Caki2 (cell line): ENCODE measurements at places on chromosomes 1 and 21. TPM values are rescaled to one million over a fixed set of nuclear protein-coding genes. Genes with fewer than 3 reads are reported as not detected.
A peak's percentile ranks its signal among the peaks of the same experiment; 100 is the strongest.

Gene NBL1
- total RNA-seq, result 135 and 160 TPM in 2 replicates

Gene CELA3A
- not detected in 2 replicates for total RNA-seq

Gene LRRC39
- 0.12 TPM in 1 of 2 replicates, not detected in the other for total RNA-seq

Gene GPR37L1
- total RNA-seq, result not detected in 2 replicates

Gene TMEM52
- total RNA-seq, result not detected in 2 replicates

GRCh38 chr1:229554886-229555621, 3.5 kb downstream of the ABCB10 start:
- DNase-seq, result no peak

DNA sequence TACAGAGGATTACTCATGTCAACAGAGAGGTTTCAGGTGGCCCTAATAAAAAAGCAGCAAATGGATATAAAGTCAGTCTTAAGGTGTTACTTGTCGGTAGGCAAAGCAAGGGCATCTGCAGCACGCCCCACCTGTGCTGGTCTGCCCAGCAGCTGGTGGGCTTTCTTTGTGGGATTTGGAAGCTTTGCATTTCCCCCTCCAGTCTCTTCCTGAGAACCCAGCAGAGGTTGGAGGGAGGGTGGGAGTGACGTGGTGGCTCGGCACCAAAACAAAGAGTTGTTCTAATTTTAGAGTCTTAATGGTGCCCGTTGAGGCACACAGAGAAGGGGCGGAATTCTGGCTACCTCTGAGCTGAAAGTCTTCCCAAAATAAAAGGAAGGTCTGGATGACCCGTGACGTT, 4.8 kb upstream of the PCBP3 start:
- no peak for DNase-seq

GRCh38 chr1:114353262-114353661, 157.7 kb downstream of the TRIM33 start:
- DNase-seq, result no peak

DNA sequence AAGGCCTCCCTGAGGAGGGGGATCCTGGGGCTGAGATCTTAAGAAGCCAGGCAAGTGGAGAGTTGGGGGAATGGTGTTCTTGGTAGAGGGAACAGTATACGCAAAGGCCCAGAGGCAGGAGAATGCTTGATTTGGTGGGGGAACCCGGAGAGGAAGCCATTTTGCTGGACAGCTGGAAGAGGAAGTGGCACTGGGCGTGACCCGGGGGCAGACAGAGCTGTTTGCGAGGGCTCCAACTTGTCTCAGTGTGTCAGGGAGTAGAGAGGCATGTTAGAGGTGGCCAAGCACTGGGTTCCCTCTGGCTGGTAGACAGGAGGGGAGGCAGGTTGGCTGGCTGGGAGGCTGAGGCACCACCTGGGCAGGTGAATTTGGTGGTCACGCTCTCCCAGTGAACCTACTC, 96.3 kb upstream of the ACTL8 start:
- DNase-seq, result no peak

DNA sequence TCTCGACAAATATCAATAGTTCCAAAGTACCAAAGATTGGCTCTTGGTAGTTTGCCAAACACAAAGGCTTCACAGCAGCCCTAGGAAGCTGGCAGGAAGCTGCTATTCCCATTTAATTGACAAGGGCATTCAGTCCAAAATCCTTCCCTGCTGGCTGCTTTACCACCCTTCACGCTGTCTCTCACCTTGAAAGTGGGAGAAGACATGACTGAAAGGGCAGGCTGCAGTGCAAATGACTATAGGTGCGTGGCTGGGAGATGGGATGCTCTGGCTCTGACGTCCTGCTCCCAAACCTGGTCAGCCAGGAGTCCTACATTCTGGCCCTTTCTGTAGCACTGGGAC, 3.8 kb upstream of the CSF1 start:
- no peak for DNase-seq

DNA sequence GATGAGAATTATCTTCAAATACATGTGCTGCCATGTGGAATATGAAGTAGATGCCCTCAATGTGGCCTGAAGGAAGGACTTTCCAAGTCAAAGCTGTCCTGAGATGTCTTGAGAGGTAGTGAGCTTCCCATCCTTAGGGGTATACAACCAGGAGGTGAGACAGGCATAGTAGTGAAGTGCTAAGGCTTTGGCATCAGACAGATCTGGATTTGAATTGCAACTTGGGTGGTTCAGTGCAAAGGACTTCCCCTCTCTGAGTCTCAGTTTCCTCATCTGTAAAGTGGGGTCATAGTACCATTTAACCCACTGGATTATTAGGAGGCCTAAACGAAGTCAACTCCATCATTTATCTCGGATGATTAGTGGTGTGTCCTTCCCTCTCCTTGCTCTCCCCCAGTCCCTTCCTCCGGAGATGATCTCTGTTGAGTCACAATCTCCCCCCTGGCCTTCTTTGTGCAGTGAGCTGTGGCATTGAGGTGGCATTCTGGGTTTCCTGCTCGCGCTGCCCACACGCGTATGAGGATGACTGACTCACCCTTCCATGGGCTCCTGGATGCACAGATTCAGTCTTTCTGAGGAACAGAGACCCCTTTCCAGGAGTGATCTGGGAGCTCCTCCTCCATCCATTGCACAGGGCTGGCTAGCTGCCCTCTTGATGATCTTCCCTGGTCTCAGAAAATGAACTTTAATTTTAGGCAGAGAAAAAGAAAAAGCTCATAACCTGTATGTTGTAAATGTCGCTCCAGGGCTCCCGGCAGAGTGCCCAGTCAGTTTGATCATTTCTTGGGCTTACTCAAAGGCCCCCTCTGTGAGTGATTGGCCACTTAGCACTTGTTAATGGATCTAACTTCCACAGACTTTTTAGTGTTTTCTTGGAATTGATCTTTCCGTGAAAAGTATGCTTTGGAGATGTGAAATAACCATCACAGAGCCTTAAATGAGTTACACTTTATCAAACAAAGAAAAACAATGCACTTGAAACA, 354.6 kb downstream of the PTPRU start:
- peak; percentile 90 for DNase-seq

DNA sequence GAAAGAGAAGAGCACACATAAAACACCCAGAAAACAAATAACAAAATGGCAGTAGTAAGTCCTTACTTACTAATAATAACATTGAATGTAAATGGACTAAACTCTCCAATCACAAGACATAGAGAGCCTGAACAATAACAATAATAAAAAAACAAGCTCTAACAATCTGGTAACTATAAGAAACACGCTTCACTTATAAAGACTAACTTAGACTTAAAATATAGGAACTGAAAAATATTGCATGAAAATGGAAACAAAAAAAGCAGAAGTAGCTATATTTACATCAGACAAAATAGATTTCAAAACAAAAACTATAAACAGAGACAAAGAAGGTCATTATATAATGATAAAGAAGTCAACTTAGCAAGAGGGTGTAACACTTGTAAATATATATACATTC, 83.1 kb upstream of the LYPLAL1 start:
- DNase-seq, result no peak

DNA sequence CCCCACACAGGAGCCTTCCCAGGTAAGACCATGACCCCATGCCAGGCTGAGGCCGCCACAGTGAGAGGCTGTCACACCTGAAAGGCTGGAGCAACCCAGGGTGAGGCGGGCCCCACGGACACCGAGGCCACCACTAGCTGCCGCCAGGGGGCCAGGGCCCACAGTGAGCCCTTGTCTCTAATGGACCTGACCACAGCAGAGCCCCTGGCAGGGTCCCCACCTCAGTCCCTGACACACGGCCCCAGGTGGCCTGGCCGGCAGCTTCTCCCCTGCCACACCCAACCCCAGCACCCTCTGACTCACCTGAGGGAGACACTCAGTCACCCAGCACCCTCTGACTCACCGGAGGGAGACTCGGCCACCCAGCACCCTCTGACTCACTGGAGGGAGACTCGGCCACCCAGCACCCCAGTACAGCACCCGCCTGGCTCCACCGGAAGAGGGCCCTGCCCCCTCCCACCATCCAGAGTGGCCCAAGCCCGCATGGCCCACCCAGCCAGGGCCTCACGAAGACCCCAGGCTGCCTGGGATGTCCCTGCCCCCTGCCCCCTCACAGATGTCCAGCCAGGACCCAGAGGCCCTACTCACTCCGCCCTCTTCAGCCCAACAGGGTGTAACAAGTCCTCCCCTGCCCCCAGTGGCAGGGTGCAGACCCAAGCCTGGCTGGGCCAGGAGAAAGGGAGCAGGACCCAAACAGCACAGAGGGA, 4.4 kb downstream of the DVL1 start:
- DNase-seq, result peak; percentile 91

GRCh38 chr1:36367066-36367465, 18.7 kb downstream of the STK40 start:
- no peak for DNase-seq

DNA sequence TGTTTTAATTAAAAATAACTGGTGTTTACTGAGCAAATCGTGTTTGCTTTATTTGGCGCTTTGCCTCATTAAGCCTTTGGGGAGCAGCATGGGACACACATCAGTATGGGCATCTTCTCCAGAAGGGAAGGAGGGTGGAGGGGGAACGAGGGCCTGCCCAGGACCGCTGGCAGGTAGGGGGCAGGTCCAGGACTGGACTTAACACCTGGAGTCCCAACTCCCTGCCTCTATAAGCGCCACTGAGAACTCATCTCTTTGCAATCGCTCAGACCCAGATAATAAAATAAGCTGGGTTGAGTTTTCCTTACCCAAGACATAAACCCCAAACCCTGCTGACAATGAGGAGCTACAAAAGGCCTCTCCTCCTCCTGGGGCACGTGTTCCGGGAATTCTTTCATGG, 15.1 kb downstream of the ABCG1 start:
- DNase-seq, result no peak

- no peak for DNase-seq
Measured at GRCh38 chr1:8356256-8357209, 38.6 kb downstream of the SLC45A1 start.

DNA sequence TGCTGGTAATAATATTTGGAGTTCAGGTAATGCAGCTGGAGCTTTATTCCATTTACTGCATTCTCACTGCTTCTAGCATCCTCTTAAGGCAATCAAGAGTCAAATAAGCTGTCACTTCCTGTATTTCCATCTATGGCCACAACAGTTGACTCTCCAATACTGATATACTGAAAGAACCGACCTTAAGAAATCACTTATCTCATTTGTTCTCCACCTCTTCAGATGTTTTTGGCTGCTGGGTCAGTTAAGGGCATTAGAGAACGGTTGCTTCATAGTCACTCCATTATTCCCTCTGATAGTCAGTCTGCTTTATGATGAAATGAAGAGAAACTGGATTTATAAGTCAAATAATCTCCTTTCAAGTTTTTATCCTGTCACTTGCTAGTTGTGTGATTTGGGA, 14.2 kb upstream of the RGS4 start:
- no peak for DNase-seq

- DNase-seq, result no peak
Measured at GRCh38 chr1:6476483-6476882, 10.5 kb upstream of the TNFRSF25 start.

DNA sequence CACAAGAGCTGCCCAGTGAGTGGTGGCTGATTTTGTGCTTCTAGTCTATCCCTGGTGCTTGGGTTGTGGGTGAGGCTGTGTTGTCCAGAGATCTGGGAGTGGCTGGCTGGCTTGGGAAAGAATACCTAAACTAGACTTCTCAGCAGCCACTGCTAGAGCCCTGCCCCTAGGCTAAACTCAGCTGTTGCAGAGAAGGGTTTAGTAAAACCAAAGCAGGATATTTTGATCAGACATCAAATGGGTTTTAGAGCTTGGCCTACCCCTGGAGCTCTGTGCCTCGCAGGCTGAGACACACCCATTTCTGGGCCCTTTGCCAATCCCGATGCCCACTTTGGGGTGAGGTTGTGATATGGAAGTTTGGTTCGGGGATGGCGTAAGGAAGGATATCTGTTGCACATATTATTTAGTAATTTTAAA, 88.5 kb downstream of the UCK2 start:
- DNase-seq, result no peak

DNA sequence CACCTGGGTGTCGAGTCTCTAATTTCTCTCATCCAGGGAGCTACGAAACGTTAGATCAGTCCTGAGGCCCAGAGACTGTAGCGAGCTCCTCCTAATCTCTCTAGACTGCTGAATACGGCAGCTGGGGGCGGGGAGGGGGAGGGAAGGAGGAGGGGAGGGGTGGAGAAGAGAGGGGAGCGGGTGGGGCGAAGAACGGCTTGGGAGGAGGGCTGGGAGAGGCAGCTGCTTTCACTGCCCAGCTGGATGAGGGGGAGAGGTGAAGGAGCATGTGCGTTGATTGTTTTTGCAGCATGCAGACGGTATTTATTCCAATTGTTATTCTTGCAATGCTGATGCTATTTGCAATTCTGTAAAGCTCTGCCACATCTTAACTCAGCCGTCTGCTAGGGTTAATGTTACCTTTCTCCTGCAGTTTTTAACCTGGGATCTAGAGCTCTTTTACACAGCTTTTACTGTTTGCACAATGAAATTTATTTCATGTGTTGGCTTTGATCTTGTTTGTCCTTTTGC, 790 bp downstream of the DNAJC6 start:
- DNase-seq, result no peak

GRCh38 chr1:83857103-83857502, 141.8 kb downstream of the TTLL7 start:
- DNase-seq, result no peak

GRCh38 chr1:173276922-173277800, 70.0 kb upstream of the TNFSF4 start:
- DNase-seq, result no peak

GRCh38 chr1:248849637-248850036, 9.2 kb downstream of the ZNF692 start:
- no peak for DNase-seq

DNA sequence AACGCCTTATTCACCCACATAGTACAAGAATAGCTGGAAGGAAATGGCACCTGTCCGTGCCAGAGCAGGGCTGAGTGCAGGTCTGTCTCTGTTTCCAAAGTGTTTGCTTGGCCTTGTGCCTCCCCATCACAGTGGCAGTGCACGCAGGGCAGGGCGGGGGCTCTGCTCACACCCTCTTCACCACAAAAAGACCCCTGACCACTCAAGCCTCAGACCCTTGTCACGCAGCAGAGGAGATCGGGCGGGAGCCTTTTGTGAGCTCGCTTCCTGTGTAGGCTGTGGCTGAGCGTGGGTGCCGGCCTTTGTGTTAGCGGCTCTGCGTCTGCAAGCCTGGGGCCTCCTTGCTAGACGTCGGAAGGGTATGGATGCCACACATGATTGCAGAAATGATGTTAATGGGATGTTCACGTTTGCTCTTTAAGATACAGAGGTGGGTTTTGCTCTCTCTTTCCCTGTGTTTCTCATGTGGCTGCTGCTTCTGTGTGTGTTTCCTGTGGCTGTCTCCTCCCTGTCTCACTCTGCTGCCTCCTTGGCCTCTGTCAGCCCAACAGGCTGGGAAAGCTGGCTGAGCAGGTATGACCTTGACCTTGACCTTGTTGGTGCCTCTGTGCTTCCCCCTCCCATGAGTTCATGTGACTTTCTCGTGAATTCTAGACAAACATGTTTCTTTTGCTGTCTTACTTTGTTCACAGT, 45.4 kb downstream of the S100B start:
- DNase-seq, result no peak
